Pulmonary artery endothelial cell (primary cell): ENCODE measurements at places on chromosomes 5 and 9. TPM values are rescaled to one million over a fixed set of nuclear protein-coding genes. Genes with fewer than 3 reads are reported as not detected.

- DNase-seq = no peak
Observed at GRCh38 chr5:133533541-133533940, 78.8 kb downstream of the FSTL4 start.

The SLC6A3 gene
- not detected in 2 replicates for total RNA-seq

- DNase-seq = no peak
Observed at GRCh38 chr9:110025551-110026170, 182.3 kb downstream of the C9orf152 start.

DNA sequence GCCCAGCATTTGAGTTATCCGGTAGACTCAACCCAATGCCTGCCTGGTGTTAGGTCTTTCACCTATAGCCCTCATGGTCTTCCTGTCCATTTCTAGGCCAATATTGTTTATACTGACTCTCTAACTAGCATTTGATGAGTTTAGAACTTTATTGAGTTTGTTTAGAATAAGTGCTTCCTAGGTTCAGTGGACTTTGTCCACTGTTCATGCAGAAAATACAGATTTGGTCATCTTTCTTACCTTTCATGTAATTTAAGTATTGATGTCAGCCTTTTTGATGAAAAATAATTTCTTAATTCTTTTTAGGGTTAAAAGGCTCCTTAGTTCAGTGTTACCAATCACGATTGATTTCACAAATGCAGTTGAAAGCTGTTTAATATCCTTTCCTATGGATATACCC, 22.0 kb downstream of the CYSTM1 start:
- DNase-seq = no peak

DNA sequence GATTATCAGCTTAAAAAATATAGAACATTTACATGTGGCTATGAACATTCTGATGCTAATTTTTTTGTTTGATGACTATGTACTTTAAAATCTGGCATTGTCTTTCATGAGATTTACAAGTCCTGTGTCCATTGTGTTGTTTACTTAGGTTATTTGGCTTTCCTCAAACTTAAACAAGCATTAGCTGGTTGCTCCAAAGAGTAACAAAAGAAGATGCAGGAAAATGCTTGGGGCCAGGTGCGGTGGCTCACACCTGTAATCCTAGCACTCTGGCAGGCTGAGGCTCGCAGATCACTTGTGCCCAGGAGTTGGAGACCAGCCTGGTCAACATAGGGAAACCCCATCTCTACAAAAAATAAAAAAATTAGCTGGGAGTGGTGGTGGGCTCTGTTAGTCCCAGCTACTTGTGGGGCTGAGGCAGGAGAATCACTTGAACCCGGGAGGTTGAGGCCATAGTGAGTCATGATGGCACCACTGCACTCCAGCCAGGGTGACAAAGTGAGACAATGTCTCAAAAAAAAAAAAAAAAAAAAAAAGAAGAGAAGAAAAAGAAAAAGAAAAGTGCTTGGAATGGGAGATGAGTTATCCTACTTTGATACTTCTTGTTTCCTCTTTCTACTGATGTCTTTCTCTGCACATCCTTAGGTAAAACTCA, 39.7 kb downstream of the PAM start:
- DNase-seq = no peak

The PTGS1 gene
- 14.4 and 28.7 TPM in 2 replicates for total RNA-seq

The C9orf153 gene
- 0.07 and 0.14 TPM in 2 replicates for total RNA-seq

GRCh38 chr9:124863371-124863871, 1.5 kb downstream of the ARPC5L start:
- no peak for DNase-seq

The PBX3 gene
- 9.2 and 19.3 TPM in 2 replicates for total RNA-seq

GRCh38 chr5:111143910-111144309, 51.8 kb downstream of the WDR36 start:
- DNase-seq = no peak

- no peak for DNase-seq
Observed at GRCh38 chr9:99030092-99030511, 74.8 kb upstream of the TGFBR1 start.

The CDC25C gene
- 6.0 and 15.5 TPM in 2 replicates for total RNA-seq
